ENCODE measurements at places on chromosomes 2 and 18. TPM values are rescaled to one million over a fixed set of nuclear protein-coding genes. Genes with fewer than 3 reads are reported as not detected.

Gene ASXL3
- total RNA-seq: 12.2 TPM

GRCh38 chr2:45259138-45259537, 249.9 kb upstream of the SIX2 start:
- DNase-seq: no peak

GRCh38 chr2:4591261-4591660, 887.9 kb downstream of the DCDC2C start:
- DNase-seq: no peak

GRCh38 chr2:76270096-76270710, 559.5 kb upstream of the GCFC2 start:
- no peak for DNase-seq

DNA sequence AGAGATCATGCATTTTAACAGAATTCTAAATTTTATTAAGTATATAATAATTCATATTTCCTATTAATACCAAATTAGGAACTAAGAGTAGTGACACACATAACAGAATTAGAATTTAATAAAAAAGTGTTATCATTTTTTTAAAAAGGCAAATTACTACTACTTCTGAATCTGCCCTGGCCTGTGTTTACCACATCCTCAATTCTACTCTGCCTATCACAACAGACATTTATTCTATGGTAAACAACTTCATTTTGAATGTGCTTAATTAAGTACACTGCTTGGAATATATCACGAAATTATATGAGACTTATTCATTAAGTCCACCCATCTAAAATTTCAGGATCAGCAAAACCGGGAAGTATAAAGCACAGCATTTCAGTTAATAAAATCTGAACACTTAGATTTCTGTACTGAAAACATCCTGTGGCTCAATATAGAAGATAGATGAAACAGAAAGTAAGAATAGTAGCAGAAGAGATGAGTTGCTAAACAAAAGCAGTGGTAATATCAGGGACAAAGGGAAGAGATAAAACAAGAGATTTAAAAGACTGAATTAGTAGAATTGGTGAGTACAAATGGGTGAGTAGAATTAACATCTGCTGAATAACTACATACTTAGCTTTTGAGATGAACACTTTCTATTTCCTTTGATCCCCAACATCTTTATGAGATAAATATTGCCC, 3.7 kb downstream of the SMC6 start:
- no peak for DNase-seq

GRCh38 chr2:139175510-139175909, 395.3 kb upstream of the NXPH2 start:
- no peak for DNase-seq

Gene ME2
- 39.0 TPM for total RNA-seq

- no peak for DNase-seq
Observed at GRCh38 chr18:64201781-64202180, 52.9 kb upstream of the LINC00305 start.

DNA sequence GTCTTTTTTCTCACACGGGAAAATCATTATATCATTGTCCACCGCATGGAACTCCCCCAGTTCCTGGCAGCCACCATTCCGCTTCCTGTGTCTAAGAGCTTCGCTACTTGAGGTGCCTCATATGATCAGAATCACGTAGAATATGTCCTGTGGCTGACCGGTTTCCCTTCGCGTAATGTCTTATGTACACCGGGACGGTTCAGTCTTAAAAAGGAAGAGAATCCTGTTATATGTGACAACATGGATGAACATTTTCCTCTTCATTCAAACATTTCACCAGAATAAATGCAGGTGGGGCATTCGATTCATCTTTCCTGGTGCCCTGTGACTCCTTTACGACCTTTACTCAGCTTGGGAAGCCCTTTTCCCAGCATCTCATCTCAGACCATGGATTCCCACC, 131.7 kb upstream of the TWIST2 start:
- DNase-seq: no peak
